ENCODE measurements at places on chromosomes 7 and 10. TPM values are rescaled to one million over a fixed set of nuclear protein-coding genes. Genes with fewer than 3 reads are reported as not detected.
A peak's percentile ranks its signal among the peaks of the same experiment; 100 is the strongest.

DNA sequence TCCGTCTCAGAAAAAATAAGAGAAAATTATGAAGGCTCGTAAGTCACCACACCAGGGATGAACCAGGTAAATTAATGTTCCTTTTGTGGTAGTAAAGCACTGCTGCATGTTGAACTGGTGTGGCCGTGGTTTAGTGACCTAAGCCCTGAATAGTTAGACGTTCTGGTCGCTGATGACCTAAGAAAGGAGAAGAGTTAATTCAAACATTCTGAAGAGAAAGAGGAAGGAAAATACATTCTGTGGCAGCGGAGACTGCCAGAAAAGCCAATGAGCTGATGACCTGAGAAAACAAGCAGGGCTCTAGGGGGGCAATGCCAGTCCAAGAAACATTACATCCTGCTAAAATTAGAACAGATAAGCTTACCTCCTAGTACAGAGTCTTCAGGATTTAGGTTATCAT is 17.5 kb downstream of the DNAJC9 start:
- no peak for DNase-seq

- no peak for DNase-seq
These were observed 20.0 kb upstream of the RABGEF1 start for GRCh38 chr7:66720561-66720960.

- no peak for DNase-seq
These were observed 6.1 kb upstream of the SH3PXD2A start for GRCh38 chr10:103861505-103861904.

DNA sequence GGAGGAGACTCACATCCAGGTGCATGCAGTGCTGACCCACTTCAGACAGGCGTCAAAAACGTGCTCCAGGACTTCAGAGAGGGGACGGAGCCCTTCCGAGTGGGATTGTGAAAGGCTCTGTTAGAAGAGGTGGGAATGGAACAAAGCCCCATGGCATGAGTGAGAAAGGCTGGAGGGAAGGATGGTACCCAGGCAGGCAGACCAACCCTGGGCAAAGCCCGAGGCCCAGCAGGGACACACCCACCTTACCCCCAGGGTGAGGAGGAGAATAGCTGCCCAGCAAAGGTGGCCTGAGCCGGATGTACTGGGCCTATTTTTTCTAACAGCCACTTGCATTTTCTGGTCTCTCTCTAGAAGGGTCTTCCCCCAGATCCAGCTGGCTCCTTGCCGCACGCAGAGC is 14.8 kb downstream of the CHAT start:
- DNase-seq = no peak

DNA sequence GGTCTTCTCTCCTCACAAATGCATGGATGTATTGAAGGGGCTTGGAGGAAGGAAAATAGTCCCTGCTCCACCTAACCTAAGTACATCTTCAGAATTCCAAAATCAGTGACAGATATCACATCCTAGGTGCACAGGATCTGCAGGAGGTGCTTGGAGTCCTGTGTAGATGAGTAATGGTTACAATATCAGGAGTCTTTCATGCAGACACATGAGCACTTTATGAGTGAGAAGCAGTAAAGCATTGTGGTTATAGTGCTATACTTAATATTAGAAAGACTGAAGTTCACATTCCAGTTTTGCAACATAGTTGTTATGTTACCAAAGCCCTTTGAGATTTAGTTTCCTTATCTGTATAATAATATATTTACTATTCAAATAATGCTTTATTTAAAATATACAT is 516.7 kb downstream of the NEBL start:
- no peak for DNase-seq

The MINDY4 gene
- 5.3 TPM for total RNA-seq

The PRSS1 gene
- 1.5 TPM for total RNA-seq

- no peak for DNase-seq
These were observed 33.1 kb downstream of the PPIF start for GRCh38 chr10:79380125-79380945.

- no peak for DNase-seq
These were observed 10.6 kb downstream of the DNAJB9 start for GRCh38 chr7:108580298-108580697.

- no peak for DNase-seq
These were observed 74.8 kb downstream of the FAM185A start for GRCh38 chr7:102823390-102824119.

- DNase-seq = peak; percentile 18
These were observed 19.4 kb downstream of the SFTPD start for GRCh38 chr10:79929409-79929904.

The TMEM229A gene
- total RNA-seq = not detected

The SPDYE1 gene
- total RNA-seq = not detected

The LBX1 gene
- total RNA-seq = not detected

DNA sequence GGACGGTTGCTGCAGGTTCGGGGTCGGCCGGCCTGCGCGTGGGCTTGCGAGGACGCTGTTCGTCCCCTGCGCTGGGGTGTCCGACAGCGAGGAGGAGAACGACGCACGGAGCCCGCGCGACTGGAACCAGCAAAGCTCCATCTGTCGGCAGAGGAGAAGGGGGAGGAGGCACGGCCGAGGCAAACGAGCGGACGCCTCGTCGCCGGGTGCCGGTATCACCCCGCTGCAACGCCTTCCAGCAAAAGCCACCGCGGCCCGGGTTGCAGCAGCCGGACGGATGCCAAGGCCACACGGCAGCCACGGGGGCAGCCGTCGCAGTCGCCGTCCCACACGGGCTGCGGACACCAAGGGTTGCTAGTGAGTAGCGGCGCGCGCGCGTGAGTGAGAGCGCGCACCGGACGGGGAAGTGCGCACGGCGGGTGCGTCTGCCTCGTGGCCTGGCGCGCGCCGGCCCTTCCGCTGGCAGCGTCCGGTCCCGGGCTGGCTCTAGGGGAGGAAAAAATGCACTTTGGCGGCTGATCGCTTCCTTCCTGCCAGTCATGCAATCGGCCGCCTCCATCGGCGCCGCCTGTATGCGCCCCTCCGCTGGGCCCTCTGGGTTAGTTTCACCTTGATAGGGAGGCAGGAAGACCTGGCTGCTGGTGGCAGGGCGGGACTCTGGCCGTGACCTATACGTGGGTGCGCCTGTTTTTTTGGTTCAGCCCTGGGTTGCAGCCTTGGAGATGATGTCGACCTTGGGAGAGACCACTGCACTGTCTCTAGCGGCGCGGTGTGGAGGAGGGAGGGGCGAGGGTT is 434 bp downstream of the STAMBPL1 start:
- DNase-seq = peak; percentile 31

GRCh38 chr7:21367081-21367480 is 60.8 kb upstream of the SP4 start:
- DNase-seq = no peak
